CD4-positive, alpha-beta T cell treated with Interleukin-4 for 1 hour (primary cell): ENCODE measurements at places on chromosomes 3 and 15.

- no peak for DNase-seq
These were observed 280.7 kb upstream of the ARHGEF26 start for GRCh38 chr3:153840487-153840886.

GRCh38 chr3:165895919-165896318 lies 58.7 kb upstream of the BCHE start:
- no peak for DNase-seq

DNA sequence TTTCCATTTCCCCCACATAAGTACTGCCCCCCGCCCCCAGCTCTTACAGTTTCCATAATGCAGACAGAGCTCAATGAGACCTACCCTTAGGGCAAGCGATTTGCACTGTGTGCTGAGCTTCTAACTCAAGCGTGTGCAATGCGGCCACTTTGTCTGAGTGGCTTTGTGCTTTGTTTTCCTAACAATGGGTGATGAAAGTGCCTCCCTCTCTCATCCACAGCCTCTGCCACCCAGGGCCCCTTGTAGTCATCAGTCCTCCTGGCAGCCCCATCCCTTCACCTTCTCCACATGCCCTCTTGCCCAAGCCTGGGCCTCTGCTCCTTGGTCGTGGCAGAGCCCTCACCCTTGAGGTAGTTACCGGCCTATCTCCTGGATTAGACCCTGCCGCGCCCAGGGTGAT lies 17.2 kb downstream of the DAPK2 start:
- DNase-seq: no peak

- DNase-seq: no peak
These were observed 21.3 kb downstream of the RAB43 start for GRCh38 chr3:129100274-129100673.

DNA sequence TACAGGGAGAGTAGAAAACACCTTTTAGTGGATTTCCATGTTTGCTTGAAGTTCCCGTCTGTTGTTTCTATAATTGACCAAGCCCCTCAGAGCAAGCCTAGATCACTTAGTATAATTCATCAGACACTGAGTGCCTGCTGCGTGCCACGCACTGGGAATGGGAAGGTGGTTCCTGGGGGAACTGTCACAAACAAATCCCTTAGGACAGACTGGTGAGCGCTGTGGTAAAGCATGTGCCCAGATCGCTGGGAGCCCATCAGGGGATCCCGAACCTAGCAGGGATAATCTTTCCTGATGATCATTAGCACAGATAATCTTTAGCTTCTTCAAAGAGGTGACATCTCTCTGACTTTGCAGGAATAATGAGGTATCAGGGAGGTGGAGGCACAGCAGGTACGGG lies 9.6 kb downstream of the MRPS11 start:
- no peak for DNase-seq

- DNase-seq: no peak
These were observed 662.0 kb upstream of the CCDC54 start for GRCh38 chr3:106715286-106715685.

- no peak for DNase-seq
These were observed 78.3 kb downstream of the ASB7 start for GRCh38 chr15:100680726-100681125.

DNA sequence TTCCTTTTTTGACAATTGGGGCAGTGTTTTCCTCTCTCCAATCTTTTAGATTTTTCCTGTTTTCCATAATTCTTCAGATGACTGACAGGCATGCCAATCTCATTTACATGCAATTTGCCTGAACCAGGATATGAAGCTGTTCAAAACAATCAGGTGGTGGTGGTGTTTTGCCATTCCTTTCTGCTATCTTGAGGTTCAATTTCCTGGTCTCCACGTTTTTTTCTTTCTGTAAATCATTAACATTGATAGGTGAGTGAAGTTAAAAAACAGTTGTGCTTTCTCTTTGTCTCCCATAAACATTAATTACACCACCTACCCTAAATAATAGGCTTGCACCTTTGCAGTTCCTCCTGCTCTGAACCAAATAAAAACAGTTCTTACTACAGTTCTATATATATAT lies 49.1 kb downstream of the C2CD4A start:
- no peak for DNase-seq

- no peak for DNase-seq
These were observed 148.6 kb upstream of the NR2F2 start for GRCh38 chr15:96181873-96182301.

DNA sequence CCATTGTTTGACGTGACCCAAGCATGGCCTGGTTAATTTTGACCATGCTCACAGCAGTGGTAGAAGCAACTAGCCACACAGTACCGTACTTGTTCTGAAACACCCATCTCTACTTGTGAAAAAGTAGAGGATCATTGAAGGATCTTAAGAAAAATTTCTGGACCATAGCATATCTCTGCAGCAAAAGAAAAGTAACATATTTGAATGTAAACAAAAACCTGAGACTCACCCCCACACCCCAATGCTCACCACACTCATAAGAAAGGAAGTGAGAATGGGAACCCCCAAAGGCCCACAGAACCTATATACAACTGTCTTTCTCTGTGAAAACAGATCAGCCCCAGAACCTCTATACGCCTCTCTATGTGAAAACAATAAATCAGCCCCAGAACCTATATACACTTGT lies 33.8 kb upstream of the TFRC start:
- peak; percentile 27 for DNase-seq

DNA sequence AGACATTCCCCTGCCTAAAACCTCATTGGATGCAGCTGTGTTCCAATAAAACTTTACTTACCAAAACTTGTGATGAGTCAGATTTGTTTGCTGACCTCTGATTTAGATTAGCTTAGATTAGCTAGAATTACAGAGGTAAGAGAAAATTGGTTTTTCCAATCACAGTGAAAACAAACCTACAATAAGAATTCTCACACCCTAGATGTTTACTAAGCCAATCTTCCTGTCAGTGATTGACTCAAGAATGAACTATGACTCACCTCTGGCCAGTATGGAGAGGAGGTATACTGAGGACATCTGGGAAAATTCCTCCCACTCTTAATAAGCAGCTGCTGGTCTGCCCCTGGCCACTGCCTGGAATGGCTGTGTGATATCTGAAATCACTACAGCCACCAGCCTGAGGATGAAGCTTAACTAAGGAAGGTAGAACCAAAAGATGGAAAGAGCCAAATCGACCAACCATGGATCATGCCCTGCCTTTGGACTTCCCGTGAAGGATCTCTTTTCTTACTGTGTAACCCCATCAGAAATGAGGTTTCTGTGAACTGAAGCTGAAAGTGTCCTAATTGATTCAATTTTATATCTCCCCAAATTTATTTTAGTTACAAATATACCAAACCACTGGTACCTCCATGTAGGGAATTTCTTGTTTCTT lies 19.0 kb upstream of the GHSR start:
- no peak for DNase-seq

DNA sequence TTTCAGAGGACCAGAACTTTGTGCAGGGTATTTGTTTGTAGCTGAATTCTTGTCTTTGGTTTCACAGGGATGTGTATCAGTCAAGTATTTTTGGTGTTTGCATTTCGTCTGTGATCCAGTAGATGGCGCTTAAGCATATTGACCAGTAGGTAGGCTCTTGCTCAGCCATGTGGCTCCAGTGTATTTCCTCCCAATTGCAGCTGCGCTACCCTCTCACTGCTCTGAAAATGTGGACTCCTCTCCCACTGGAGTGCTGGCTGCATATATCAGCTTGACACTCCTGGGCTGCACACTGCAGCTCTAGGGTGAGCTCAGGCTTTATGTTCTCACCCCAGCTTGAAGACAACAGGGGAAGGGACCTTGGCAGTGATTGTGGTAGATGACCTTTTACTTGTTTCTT lies 1264.3 kb upstream of the ALCAM start:
- no peak for DNase-seq

DNA sequence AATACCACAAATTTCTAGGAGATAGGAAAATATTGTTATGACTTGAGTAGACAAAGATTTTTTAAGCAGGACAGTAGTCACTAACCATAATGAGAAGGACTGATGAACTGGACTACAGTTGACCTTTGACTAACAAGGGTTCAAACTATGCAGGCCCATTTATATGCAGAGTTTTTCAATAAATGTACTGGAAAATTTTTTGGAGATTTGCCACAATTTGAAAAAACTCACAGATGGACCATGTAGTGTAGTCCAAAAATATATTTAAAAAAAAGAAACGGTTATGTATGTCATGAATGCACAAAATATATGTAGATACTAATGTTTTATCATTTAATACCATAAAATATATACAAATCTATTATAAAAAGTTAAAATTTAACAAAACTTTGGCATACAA lies 151.8 kb downstream of the LRRN1 start:
- no peak for DNase-seq

- no peak for DNase-seq
These were observed 25.9 kb upstream of the FBN1 start for GRCh38 chr15:48671103-48672022.

GRCh38 chr15:25877681-25878080 lies 14.6 kb upstream of the ATP10A start:
- no peak for DNase-seq

DNA sequence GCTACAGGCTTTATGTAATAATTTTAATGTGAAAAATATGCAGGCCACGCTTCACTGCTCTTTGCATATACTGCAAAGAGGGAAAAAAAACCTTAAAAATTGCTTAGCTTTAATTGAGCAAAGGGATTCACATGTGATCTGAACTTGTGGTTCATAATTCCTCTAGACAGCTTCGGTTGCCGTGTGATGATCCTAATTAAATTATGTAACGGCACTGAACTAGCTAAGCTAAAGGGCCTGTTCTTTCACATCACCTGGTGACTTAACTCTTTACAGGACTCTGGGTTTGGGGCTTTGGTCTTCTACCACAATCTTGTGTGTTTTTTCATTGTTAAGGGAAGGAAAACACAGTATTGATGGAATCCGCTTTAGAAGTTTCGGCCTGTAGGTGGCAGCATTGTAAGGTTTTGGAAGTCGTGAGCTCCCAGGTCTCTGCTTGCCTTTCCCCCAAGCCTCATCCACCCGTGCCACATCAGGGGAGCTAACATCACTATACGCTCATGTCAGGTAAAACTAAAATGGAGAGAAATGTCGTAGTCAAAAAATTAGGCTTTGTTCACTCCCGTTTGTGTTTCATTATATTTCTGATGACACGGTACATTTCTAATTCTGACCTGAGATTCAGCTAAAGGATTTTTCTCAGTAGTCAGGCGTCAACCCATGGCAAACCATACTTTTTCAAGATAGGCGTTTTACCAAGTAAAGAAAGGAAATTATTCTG lies 205.6 kb upstream of the DPH6 start:
- DNase-seq: peak; percentile 27

GRCh38 chr15:26864664-26865191 lies 2.1 kb upstream of the GABRA5 start:
- DNase-seq: no peak

GRCh38 chr3:76500746-76501275 lies 539.1 kb upstream of the ROBO2 start:
- DNase-seq: no peak

DNA sequence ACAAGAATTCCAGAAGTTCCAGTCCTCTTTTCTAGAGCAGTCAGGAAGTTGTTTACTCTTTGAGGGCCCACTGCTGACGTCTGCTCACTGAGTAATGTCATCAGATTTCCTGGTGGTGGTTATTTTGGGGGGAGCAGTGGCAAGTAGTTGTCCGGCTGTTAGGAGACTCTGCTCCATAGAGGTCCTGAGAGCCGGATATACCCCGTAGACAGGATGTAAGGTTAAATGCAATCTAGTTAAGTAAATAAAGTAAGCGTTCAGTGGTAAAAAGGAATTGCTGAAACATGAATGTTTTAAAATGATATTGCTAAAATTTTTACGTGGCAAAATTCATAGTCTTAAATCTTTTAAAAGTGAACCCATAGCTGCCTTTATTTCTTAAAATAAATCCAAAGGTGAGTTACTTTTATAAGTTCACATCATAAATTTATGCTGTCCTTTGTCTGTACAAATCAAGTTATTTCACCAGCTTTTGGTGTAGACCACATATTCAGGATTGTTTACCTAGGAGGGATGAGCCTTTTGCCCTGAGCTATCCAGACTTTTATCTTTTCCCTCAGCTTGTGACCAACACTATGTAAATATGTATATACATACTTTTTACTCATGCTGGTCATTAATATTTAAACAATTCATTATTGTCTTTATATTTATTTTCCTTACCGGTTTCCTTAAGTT lies 65.8 kb downstream of the PDE8A start:
- DNase-seq: no peak

DNA sequence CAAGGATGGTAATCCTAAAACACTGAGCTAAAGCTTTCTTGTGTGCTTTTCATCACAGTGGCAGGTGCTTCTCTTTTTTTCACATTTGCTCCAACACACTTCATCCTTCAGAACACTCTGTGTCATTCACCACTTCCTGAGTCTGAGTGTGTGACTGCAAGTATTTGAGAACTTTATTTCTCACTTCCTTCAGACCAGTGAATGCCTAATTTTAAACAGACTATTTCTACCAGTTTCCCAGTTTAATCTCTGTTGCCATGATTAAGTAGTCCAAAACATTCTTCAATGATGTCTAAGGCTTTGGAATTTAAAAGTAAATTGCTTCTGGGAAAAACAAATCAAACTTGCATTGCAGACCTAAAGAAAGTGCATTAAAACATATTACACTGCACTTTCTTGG lies 541.2 kb downstream of the RBMS3 start:
- no peak for DNase-seq

- no peak for DNase-seq
These were observed 495.5 kb downstream of the TAFA4 start for GRCh38 chr3:68436619-68437401.

DNA sequence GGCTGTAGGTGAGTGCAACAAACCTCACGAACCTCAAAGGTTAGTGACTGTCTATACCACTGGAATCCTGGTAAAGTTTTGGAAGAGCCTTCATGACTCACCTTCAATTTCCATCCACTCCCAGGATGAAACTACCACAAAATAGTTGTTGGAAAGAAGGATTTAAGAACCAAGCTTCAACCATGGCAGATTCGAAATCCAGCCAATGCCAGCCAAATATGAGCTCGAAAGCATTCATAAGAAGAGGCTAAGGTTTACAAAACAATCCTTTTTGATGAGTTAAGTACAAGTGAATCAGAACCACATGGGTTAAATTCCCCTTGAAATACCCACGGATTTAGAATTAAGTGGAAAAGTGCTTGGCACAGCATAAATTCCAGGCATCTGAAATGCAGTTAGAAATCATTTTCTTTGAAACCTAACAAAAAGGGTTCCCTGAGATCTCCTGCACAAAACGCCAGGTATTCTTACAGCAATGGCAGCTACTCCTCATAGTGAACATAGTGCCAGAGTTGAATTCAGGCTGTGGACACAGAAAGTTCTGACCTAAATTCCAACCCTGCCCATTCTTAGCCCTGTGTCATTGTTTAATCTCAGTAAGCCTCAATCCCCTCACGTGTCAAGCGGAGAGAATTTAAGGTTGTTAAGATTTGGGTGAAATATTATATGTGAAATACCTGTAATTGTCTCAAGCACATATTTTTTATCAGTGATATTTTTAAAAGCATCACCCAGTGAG lies 89.2 kb downstream of the FBN1 start:
- no peak for DNase-seq

GRCh38 chr15:77085297-77085696 lies 14.4 kb upstream of the TSPAN3 start:
- no peak for DNase-seq
